Heart left ventricle (tissue), 16 donors: ENCODE measurements at places on chromosomes 11 and 22. TPM values are rescaled to one million over a fixed set of nuclear protein-coding genes. Genes with fewer than 3 reads are reported as not detected.

DNA sequence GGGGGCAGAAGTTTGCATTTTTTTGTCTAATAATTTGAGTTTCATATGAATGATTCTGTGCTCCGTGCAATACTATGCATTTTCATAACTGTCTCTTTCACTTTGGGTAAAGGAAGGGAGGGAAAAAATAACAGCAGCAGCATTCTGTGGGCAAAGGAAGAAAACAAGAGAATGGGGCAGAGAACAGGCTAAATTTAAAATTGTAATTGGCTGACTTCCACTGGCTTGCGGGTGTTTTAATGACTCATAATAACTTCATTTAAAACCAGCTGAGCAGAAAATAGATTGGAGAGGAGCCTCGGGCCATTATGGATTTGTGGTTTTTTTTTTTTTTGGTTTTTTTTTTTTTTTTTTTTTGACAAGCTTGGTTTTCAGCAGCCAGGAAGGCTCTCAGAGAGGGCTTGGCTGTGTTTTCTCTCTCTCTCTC is 107.4 kb downstream of the ZBTB16 start:
- DNase-seq, result no peak

GRCh38 chr11:134643115-134644012 is 231.3 kb upstream of the B3GAT1 start:
- no peak for DNase-seq

DNA sequence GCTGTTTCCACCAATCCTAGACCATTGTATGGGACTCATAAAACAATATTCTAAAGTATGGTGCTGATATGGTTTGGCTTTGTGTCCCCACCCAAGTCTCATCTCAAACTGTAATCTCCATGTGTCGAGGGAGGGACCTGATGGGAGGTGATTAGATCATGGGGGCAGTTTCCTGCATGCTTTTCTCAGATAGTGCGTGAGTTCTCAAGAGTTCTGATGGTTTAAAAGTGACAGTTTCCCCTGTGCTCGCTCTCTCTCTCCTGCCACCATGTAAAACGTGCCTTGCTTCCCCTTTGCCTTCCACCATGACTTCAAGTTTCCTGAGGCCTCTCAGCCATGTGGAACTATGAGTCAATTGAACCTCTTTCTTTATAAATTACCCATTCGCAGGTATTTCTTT is 29.2 kb upstream of the FEZ1 start:
- DNase-seq, result no peak

DNA sequence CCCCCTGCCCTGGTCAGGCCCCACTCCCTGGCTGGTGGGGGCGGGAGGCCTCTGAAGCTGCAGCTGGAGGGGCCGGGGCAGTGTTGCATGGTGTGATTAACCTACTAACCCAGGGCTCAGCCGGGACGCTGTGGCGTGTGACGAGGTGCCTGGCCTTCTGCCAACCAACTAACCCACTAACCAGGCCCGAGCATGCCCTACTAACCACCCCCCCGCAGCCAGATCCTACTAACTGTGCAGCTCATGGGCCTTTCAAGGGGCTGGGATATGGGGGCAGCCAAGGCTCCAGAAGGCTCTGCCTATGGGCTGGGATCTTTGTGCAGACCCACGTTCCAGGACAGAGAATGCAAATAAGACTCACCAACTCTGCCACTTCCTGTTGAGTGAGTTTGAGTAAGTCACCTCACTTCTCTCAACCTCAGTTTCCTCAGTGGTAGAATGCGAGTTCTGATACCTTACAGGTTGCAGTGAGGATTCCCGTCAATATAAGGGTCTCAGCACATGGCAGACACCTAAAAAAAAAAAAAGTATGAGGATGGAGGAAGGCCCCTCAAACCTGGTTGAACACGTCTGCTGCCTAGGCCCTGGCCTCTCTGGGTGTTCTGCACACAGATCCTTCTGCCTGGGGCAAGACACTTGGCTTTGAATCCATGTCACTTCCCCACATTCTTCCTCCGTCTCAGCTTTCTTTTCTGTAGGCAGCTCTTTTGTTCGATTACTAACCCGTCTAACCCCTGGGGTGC is 14.1 kb downstream of the MIAT start:
- peak; percentile 73 for DNase-seq

DNA sequence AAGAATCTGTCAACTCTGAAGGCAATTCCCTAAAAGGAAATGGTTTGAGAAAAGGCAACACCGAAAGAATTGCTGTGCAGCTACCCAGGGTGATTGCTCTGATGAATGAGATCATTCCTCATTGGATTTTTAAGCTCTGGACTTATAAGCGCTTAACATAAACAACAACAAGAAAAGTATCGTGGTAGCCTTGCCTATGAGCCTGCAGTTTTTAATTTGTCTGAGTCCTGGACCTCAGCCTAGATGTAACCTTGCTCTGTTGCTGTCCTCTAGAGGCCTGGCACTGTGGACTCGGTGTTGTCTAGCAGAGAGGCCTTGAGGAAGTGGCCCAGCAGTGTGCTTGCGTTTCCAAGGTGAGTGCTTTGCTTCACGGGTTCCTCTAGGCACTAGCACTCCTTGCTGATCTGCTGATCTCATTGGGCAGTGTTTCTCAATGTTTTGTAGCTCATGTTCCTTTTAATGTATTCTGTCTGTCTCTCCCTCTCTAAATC is 20.4 kb downstream of the CCDC81 start:
- peak; percentile 36 for DNase-seq

GRCh38 chr22:43136255-43136654 is 6.9 kb downstream of the MCAT start:
- peak; percentile 61 for DNase-seq

- DNase-seq, result peak; percentile 79
These were observed 2.8 kb upstream of the LIF start for GRCh38 chr22:30249049-30250038.

DNA sequence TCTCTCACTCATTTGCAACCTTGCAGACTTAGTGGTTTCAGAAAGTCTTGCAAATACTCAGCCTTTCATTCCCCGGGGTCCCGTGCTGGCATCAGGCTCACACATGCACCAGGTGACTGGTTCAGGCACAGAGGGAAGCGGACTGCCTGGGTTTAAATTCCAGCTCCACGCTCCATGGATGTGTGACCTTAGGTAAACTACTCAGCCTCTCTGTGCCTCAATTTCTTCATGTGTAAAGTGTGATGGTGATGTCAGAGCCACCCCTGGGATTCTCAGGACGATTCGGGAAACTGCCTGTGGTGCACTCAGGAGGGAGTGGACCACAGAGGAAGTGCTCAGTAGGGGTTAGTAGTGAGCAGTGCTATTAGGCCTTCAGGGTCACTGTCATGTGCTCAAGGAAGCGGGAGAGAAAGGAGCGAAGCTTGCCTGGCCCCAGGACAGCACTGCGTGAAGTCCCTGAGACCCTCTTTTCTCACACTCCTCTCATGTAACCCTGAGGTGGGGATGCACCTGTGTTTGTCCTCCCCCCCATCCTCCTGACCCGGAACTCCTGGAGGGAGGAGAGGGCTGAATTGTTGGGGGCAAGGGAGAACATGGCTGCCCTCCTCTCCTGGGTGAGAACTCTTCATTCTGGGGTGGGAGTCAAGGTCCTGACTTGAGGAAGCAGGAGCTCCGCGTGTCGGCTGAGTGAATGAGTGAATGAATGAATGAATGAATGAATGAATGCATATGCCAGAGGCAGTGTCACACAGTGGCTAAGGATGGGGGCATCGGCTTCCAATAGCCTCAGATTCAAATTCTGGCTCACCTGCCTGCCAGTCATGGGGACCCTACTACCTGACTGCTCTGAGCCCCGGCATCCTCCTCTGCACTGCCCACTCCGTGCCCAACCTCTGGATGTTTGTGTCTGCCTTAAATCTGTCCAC is 14.4 kb upstream of the UPK3A start:
- DNase-seq, result no peak

DNA sequence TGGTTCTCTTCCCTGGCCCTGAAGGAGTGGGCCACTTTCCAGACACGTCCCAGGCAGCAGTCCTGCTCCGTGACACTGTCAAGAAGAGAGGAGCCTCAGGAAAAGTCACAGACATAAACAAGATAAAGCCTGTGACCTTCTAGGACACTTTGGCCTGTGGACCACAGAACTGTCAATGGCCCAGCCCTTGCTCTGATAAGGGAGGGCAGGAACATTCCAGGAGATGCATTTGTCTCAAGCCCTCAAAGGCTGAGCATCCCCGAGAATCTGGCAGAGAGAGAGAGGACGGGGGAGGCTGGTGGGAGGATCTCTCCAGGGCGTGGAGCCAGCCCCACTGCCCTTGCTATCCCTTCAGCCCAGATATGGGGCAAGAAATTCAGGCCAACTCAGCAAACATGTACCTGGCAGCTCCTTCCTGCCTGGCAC is 476.4 kb downstream of the INSC start:
- DNase-seq, result no peak

DNA sequence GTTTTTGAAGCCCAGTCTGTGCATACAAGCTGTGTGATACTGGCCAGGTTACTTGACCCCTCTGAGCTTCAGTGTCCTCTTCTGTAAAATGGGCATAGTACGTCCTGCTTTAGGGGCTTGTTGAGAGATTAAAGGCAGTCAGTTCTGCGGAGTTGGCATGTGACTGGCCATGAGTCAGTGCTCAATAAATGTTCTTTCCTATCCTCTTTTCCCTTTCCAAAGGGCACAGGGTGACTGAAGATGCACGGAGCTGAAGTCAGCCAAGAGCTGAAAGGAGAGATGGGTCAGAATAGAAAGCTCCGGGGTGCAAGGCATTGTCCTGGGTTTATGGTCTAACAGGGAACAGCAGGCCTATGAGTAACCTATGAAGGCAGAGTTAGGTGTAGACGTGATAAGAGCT is 48.9 kb downstream of the TP53I11 start:
- no peak for DNase-seq

MUC2 gene
- not detected for total RNA-seq

CYTH4 gene
- total RNA-seq, result 4.4 TPM

UPB1 gene
- 1.3 TPM for total RNA-seq

HIKESHI gene
- 47.6 TPM for total RNA-seq

OR5D13 gene
- not detected for total RNA-seq
